Psoas muscle (tissue), 8 donors: ENCODE measurements at places on chromosomes 3 and 15. TPM values are rescaled to one million over a fixed set of nuclear protein-coding genes. Genes with fewer than 3 reads are reported as not detected.

Gene CCDC39
- 0.80 TPM for total RNA-seq

Gene ANKRD34C
- not detected for total RNA-seq

DNA sequence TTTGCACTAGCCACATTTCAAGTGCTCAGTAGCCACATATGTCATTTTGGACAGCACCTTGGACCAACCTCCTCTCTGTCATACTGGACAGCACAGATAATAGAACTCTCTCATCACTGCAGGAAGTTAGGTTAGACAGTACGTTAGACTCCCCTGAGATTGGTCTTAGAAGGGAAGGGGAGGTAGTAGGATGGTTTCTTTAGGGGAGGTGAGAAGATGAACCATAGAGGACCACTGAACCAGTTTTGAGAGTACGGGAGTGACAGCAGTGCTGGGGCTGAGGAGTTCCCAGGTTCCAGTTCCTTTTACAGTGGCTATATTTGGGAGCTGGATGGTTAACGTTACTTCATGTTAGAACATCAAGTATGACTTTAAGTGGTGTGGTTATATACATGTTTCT lies 7.8 kb downstream of the LRCH3 start:
- H3K27me3 ChIP-seq: no peaks in the 10 kb centered on the region
- no peaks in the 10 kb centered on the region for H3K36me3 ChIP-seq
- H3K4me1 ChIP-seq: peaks cover 44% of the 10 kb centered on the region
- H3K27ac ChIP-seq: peak overlapping the region; percentile 55

GRCh38 chr3:3665546-3665945 lies 133.7 kb upstream of the LRRN1 start:
- no peak for DNase-seq
- no peak overlapping the region for H3K27ac ChIP-seq
- no peak overlapping the region for H3K4me3 ChIP-seq
- H3K4me1 ChIP-seq: no peaks in the 10 kb centered on the region
- no peaks in the 10 kb centered on the region for H3K36me3 ChIP-seq

- peak; percentile 35 for DNase-seq
- H3K27me3 ChIP-seq: no peaks in the 10 kb centered on the region
- no peaks in the 10 kb centered on the region for H3K4me1 ChIP-seq
- no peak overlapping the region for H3K27ac ChIP-seq
- H3K36me3 ChIP-seq: no peaks in the 10 kb centered on the region
Observed at GRCh38 chr3:146177519-146177918, 16.5 kb upstream of the PLOD2 start.

DNA sequence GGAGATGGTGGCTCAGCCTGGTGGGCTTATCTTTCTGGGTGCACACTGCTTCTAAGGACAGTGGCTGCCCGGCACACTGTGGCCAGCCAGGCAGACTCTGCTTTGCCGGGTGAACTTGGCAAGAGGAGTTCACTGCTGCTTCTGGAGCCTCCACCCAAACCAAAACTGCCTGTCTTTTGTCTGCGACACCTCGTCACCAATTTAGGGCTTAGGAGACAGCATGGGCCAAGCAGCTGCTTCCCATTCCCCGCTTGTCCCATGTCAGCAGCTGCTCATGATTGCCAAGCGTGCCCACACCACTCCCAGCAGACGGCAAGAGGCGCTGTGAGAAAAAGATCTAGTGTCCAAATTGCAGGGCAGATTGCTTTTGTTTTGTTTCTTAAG lies 57.3 kb downstream of the LSM3 start:
- H3K4me3 ChIP-seq: no peak overlapping the region
- no peak overlapping the region for H3K27ac ChIP-seq
- H3K27me3 ChIP-seq: no peaks in the 10 kb centered on the region
- DNase-seq: peak; percentile 59

DNA sequence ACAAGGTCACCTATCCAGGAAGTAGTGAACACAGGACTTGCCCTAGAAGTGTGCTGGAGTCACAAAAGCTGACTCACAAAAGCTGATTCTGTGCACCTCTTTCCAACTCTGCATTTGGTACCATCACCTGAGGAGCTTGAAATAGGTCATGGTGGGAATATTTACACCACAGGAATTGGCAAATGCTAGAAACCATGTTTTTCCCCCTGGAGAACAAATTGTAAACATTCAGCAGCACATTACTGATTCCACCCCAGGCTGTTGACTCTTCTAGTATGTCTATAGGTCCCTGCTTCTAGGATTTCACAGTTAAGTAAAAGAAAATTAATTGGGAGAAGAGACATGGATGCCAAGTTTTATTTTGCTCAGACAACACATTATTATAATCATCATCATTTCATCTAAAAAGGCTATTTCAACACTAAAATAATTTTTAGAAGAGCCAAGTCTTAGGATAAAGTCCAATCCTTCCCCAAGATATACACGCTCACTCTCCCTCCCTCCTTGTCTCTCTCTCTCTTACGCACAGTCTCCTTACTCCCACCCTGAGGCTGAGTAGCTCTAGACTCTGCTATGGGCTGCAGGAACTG lies 24.7 kb downstream of the CACNA2D2 start:
- DNase-seq: no peak
- H3K4me1 ChIP-seq: peaks cover 6% of the 10 kb centered on the region
- no peaks in the 10 kb centered on the region for H3K36me3 ChIP-seq
- no peaks in the 10 kb centered on the region for H3K27me3 ChIP-seq
- H3K27ac ChIP-seq: no peak overlapping the region
- H3K4me3 ChIP-seq: no peak overlapping the region

Gene MAP1A
- total RNA-seq: 8.7 TPM

Gene CHSY1
- 11.4 TPM for total RNA-seq
